ENCODE measurements at places on chromosomes 16 and 17. TPM values are rescaled to one million over a fixed set of nuclear protein-coding genes. Genes with fewer than 3 reads are reported as not detected.

TMEM88 gene
- 185 TPM for polyA plus RNA-seq

HSPB9 gene
- 0.03 TPM for polyA plus RNA-seq

CCDC102A gene
- polyA plus RNA-seq: 12.2 TPM

CCDC40 gene
- polyA plus RNA-seq: 1.1 TPM

SLC16A13 gene
- polyA plus RNA-seq: 16.8 TPM

ATP2A3 gene
- polyA plus RNA-seq: 0.37 TPM

CYB5D1 gene
- 9.4 TPM for polyA plus RNA-seq

ZG16B gene
- 0.22 TPM for polyA plus RNA-seq

CDH3 gene
- polyA plus RNA-seq: not detected

C16orf92 gene
- not detected for polyA plus RNA-seq

MTSS2 gene
- 41.3 TPM for polyA plus RNA-seq

FN3K gene
- 2.0 TPM for polyA plus RNA-seq

C17orf100 gene
- polyA plus RNA-seq: 1.6 TPM

TBC1D3E gene
- not detected for polyA plus RNA-seq

RHBDF1 gene
- polyA plus RNA-seq: 137 TPM

ELOB gene
- polyA plus RNA-seq: 848 TPM

DOC2B gene
- polyA plus RNA-seq: 0.22 TPM

HS3ST3B1 gene
- not detected for polyA plus RNA-seq

MYLK3 gene
- polyA plus RNA-seq: not detected

SCNN1G gene
- not detected for polyA plus RNA-seq

SOST gene
- polyA plus RNA-seq: not detected

CFAP52 gene
- not detected for polyA plus RNA-seq

ABCA8 gene
- polyA plus RNA-seq: 0.99 TPM

PHKB gene
- 30.1 TPM for polyA plus RNA-seq

ADGRG1 gene
- polyA plus RNA-seq: 45.6 TPM

NMRAL1 gene
- 101 TPM for polyA plus RNA-seq

KRTAP1-1 gene
- not detected for polyA plus RNA-seq

BCL6B gene
- polyA plus RNA-seq: 94.5 TPM

OR2C1 gene
- not detected for polyA plus RNA-seq

CDH16 gene
- not detected for polyA plus RNA-seq

KCNJ16 gene
- polyA plus RNA-seq: 0.07 TPM

PRSS36 gene
- polyA plus RNA-seq: 0.57 TPM

UMOD gene
- not detected for polyA plus RNA-seq

RNF112 gene
- polyA plus RNA-seq: 0.05 TPM

CCL7 gene
- 0.25 TPM for polyA plus RNA-seq

SLFN14 gene
- polyA plus RNA-seq: not detected

MYH8 gene
- polyA plus RNA-seq: not detected

EPN3 gene
- not detected for polyA plus RNA-seq

DOC2A gene
- polyA plus RNA-seq: 0.63 TPM

DHRS7C gene
- not detected for polyA plus RNA-seq

ZFHX3 gene
- 3.0 TPM for polyA plus RNA-seq

TNFRSF13B gene
- not detected for polyA plus RNA-seq

SLC9A5 gene
- polyA plus RNA-seq: 2.7 TPM

NPIPB4 gene
- 36.1 TPM for polyA plus RNA-seq

RUNDC3A gene
- polyA plus RNA-seq: 0.12 TPM

KRT39 gene
- polyA plus RNA-seq: not detected

ZPBP2 gene
- not detected for polyA plus RNA-seq

SYNGR3 gene
- 1.4 TPM for polyA plus RNA-seq
